ENCODE measurements at places on chromosomes 1 and 21.
A peak's percentile ranks its signal among the peaks of the same experiment; 100 is the strongest.

DNA sequence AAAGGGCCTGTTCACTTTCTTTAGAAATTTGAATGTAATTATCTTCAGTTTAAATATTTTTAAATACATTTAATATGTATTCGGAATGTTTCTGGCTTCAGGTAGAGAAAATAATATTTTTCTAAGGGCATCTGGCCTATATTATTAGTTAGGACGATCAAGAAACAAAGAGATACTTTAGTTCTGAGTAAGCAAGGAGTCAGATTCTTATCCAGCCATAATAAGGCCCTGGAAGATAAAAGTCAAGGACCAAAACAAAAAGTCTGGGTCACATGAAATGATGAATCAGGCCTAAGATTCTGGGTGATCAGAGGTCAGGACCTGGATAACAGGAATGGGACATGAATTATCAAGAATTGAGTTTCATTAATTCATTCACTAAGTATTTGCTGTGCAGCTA is 6.3 kb downstream of the PHC2 start:
- H3K4me1 ChIP-seq = peaks cover 51% of the 10 kb centered on the region
- H3K4me3 ChIP-seq = no peak overlapping the region
- H3K27ac ChIP-seq = peak overlapping the region; percentile 78
- DNase-seq = peak; percentile 48

GRCh38 chr1:24470592-24470991 is 32.0 kb upstream of the RCAN3 start:
- no peaks in the 10 kb centered on the region for H3K4me1 ChIP-seq
- H3K36me3 ChIP-seq = peaks cover 8% of the 10 kb centered on the region
- no peak overlapping the region for H3K4me3 ChIP-seq
- no peak overlapping the region for H3K27ac ChIP-seq
- DNase-seq = no peak

DNA sequence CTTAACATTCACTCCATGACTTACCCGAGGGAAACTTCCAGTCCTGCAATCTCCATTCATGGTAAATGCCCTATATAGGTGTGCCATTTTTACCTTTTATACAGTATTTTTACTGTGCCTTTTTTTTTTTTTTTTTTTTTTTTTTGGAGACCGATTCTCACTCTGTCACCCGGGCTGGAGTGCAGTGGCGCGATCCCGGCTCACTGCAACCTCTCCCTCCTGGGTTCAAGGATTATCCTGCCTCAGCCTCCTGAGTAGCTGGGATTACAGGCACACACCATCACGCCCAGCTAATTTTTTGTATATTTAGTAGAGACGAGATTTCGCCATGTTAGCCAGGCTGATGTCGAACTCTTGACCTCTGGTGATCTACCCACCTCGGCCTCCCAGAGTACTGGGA is 124.4 kb upstream of the PLPPR4 start:
- no peak overlapping the region for H3K27ac ChIP-seq
- H3K4me3 ChIP-seq = no peak overlapping the region
- H3K4me1 ChIP-seq = no peaks in the 10 kb centered on the region

- DNase-seq = no peak
- no peak overlapping the region for H3K4me3 ChIP-seq
- no peaks in the 10 kb centered on the region for H3K36me3 ChIP-seq
- no peak overlapping the region for H3K27ac ChIP-seq
- peaks cover 8% of the 10 kb centered on the region for H3K4me1 ChIP-seq
These were observed 28.2 kb upstream of the DOCK7 start for GRCh38 chr1:62716397-62716796.

GRCh38 chr1:40301541-40302299 is 15.4 kb downstream of the COL9A2 start:
- H3K36me3 ChIP-seq = no peaks in the 10 kb centered on the region
- H3K27me3 ChIP-seq = peaks cover 8% of the 10 kb centered on the region
- H3K4me1 ChIP-seq = peaks cover 7% of the 10 kb centered on the region

DNA sequence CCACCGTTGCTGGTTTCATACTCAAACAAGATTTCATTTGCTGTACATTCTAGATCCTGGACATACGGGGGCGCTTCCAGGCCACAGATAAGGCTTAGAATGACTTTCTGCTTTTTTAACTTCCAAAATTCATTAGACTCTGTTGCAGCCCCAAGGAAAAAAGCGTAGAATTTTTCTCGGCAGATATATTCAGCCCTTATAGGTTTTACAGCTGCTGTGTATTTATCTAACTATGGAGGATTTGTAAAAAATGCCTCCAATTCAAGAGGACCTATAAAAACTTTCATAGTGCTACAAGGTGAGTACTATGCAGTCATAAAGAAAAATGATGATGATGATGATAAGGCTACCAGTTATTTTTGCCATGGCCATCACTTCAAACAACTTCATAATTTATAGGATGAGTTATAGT is 51.6 kb downstream of the SLC30A10 start:
- no peak overlapping the region for H3K4me3 ChIP-seq
- peak; percentile 35 for DNase-seq
- H3K4me1 ChIP-seq = no peaks in the 10 kb centered on the region
- H3K27me3 ChIP-seq = peaks cover 2% of the 10 kb centered on the region

DNA sequence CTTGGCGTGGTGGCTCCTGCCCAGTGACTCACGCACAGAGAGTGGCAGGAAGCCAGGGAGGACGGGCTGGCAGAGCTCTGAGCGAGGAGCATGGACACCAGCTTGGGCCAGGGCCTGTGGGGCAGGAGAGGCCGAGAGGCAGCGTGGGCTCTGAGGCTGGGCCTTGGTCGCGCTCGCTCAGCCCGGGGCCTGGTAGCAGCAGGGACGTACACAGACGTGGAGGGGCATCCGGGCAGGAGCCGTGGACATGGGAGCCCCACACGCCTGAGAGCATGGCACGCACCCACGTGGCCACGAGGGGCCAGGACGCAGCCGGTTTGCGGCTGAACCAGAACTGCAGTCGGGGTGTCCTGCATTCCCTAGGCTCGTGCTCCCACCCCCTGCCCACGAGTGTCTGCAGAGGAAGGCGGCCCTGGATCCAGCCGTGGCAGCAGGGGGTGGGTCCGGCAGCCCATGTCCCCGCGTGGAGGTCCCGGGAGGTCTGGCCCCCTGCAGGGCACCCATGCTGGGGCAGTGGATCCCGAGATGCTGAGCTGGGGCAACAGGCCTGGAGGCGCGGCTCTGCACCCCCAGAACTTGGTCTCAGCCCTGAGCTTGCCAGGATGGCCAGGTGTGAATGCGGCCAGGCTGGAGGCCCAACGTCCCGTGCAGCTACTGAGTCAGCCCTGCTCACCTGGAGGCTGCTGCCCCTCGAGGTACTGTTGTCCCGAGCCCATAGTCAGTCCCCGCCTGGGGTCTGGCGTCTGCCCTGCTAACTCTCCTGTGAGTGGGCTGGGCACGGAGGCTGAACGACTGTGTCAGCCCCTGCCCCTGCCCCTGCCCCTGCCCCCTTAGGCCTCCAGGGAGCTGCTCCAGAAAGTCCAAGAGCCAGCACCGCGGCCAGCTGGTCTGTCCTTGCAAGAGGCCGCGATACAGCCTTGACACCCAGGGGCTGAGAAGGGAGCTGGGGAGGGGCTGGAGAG is 61.6 kb downstream of the SLX9 start:
- no peaks in the 10 kb centered on the region for H3K36me3 ChIP-seq
- peaks cover under 1% of the 10 kb centered on the region for H3K27me3 ChIP-seq
- peak; percentile 99 for DNase-seq
- H3K4me3 ChIP-seq = no peak overlapping the region
- peaks cover 7% of the 10 kb centered on the region for H3K4me1 ChIP-seq
- H3K27ac ChIP-seq = no peak overlapping the region

DNA sequence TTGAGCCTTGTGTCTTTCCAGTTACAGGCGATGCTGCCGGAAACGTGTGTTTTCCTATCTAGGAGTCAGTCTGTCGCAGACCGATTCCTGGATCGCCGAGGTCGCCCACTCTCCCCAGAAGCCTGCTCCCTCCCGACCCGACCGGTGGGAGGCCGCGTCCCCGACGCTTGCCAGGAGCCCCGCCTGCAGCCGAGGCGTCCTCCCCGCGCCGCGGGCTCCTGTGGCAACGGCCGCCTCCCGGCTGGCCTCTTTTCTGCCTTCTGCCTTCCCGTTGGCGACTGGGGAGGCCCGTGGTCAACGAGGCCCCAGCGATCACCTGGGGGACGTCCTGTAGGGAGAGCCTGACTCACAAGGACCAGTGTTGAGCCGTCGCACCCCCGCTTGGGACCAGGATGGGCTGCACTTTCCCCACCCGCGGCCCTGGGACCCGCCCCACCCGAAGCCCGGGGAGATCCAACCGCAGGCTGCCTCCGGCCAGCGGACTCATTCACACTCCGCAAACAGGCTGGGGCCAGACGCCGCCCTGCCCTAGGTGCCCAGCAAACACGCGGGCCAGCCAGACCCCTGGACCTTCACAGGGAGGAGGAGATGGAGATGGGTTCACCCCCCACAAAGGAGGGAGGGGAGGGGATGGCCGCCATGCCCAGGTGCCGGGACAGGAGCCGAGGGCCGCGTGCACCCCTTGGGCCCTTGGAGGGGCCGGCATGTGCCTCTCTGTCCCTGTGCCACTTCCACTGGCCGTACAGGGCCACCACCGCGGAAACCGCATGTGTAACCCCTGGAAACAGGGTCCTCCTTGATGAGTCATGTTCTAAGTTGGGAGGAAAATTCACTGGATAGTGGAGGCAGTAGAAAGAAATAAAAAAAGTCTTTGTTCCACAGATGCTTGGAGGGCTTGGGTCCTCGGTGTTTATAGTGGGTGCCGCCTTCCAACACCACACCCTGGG is 7.2 kb upstream of the COL6A1 start:
- peak overlapping the region; percentile 92 for H3K27ac ChIP-seq
- peaks cover 39% of the 10 kb centered on the region for H3K4me1 ChIP-seq
- no peaks in the 10 kb centered on the region for H3K27me3 ChIP-seq
- DNase-seq = peak; percentile 97
- no peaks in the 10 kb centered on the region for H3K36me3 ChIP-seq

DNA sequence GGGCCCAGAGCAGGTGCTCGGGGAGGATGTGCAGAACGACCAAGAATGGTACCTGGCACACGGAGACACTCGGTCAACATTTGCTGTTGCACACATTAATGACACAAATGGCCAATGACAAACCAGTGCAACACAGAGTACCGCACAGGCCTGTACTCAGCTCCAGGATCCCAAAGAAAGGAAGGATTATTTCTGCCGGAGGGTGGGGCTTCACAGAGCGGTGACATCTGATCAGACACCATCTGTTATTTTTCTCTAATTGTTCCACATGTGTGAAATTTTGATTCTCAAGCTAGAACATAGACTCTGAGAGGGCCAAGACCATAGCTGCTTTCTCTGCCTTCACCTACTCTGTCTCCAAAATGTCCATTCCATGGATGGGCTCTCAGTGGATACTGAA is 100.4 kb downstream of the MRPL37 start:
- H3K4me3 ChIP-seq = no peak overlapping the region
- no peaks in the 10 kb centered on the region for H3K27me3 ChIP-seq
- no peak overlapping the region for H3K27ac ChIP-seq
- no peak for DNase-seq

DNA sequence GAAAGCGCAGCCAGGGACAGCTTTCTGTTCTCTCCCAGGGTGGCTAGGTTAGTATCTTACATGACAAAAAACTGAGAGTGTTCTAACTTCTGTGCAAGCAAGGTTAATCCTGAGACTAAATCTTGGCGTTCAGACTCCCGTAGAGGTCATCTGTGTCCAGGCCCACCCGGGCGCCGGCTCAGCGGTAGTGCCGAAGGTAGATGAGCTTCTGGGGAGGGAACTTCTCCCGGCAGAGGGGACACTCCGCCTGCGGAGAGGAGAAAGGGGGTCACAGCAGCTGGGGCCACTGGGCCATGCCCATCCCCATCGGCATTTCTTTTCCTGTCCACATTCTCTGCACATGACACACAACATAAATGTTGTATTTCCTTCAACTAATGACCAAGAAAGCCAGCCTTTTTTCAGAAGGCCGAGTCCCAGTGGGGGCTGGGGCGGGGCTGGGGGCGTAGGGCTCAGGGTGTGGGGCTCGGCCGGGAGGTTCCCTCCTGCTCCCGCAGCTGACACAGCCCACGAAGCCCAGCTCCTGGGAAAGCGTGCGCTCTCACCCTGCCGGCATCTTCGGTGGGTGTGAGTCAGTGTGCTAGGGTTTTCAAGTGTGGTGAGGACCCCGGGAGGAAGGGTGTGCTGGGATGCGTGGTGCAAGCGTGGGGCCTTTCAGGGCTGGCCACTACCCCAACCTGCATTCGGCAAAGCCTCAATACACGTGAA is 6.6 kb downstream of the PEX10 start:
- peak overlapping the region; percentile 65 for H3K27ac ChIP-seq
- DNase-seq = peak; percentile 94
- H3K4me1 ChIP-seq = peaks cover 7% of the 10 kb centered on the region

GRCh38 chr21:38861056-38861455 is 55.3 kb downstream of the ETS2 start:
- H3K36me3 ChIP-seq = no peaks in the 10 kb centered on the region
- H3K27ac ChIP-seq = no peak overlapping the region
- H3K27me3 ChIP-seq = peaks cover 10% of the 10 kb centered on the region

- peaks cover 2% of the 10 kb centered on the region for H3K27me3 ChIP-seq
- H3K36me3 ChIP-seq = peaks cover 3% of the 10 kb centered on the region
- H3K4me3 ChIP-seq = peak overlapping the region; percentile 68
- peaks cover 17% of the 10 kb centered on the region for H3K4me1 ChIP-seq
- peak; percentile 75 for DNase-seq
These were observed 11.5 kb downstream of the YBEY start for GRCh38 chr21:46297338-46298271.

DNA sequence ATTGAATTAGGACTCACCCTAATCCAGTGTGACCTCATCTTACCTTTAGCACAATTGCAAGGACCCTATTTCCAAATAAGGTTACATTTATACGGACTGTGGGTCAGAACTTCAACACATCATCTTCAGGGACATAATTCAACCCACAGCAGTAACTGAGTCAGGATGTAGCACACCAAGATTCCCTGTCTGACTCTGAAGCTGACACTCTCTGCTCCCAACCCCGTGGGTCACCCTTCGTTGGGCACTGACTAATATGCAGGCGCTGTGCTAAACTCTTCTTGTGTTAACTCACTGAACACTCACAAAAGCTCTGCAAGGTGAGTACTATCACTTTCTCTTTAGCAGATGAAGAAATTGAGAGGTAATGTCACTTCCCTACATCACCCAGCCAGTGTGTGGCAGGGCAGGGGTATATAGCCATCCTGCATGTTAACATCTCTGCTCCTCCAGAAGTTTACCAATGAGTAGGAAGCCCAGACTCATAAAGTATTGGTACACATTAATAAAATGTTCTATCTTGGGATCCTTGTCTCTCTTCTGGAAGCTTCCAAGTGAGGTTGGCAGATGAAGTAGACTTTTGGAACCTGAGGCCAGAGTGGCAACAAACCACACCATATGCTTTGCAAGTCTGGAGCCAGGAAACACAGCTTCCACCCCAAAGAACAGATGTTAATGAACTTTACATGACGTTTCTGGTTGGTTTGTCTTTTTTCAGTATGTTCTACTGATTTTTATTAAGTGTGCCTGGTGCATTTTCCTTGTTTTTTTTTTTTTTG is 139.2 kb upstream of the KLHDC7A start:
- H3K4me1 ChIP-seq = no peaks in the 10 kb centered on the region
- no peak for DNase-seq
- no peaks in the 10 kb centered on the region for H3K36me3 ChIP-seq

GRCh38 chr1:147815503-147815902 is 55.1 kb upstream of the GJA5 start:
- H3K27me3 ChIP-seq = no peaks in the 10 kb centered on the region
- no peak overlapping the region for H3K4me3 ChIP-seq
- no peak overlapping the region for H3K27ac ChIP-seq
- H3K4me1 ChIP-seq = no peaks in the 10 kb centered on the region
- no peak for DNase-seq

GRCh38 chr1:22828484-22829308 is 118.1 kb downstream of the EPHB2 start:
- no peak overlapping the region for H3K27ac ChIP-seq
- H3K27me3 ChIP-seq = no peaks in the 10 kb centered on the region
- H3K4me3 ChIP-seq = no peak overlapping the region
- peak; percentile 71 for DNase-seq

Measured in osteoblast (primary cell).